ENCODE measurements at places on chromosomes 6 and 20. TPM values are rescaled to one million over a fixed set of nuclear protein-coding genes. Genes with fewer than 3 reads are reported as not detected.

NRSN1 gene
- total RNA-seq = not detected

TSPO2 gene
- total RNA-seq = not detected

BPIFB4 gene
- not detected for total RNA-seq

GRCh38 chr6:154757352-154758050 is 24.3 kb downstream of the SCAF8 start:
- H3K4me1 ChIP-seq = peaks cover 27% of the 10 kb centered on the region
- H3K27ac ChIP-seq = no peak overlapping the region
- peaks cover 5% of the 10 kb centered on the region for H3K36me3 ChIP-seq
- no peak overlapping the region for H3K4me3 ChIP-seq

TMEM244 gene
- not detected for total RNA-seq

- H3K4me3 ChIP-seq = no peak overlapping the region
- no peaks in the 10 kb centered on the region for H3K4me1 ChIP-seq
- H3K27me3 ChIP-seq = peaks cover 37% of the 10 kb centered on the region
- H3K36me3 ChIP-seq = no peaks in the 10 kb centered on the region
These were observed 9.8 kb downstream of the DUSP15 start for GRCh38 chr20:31860390-31861134.

ESR1 gene
- total RNA-seq = not detected

DNA sequence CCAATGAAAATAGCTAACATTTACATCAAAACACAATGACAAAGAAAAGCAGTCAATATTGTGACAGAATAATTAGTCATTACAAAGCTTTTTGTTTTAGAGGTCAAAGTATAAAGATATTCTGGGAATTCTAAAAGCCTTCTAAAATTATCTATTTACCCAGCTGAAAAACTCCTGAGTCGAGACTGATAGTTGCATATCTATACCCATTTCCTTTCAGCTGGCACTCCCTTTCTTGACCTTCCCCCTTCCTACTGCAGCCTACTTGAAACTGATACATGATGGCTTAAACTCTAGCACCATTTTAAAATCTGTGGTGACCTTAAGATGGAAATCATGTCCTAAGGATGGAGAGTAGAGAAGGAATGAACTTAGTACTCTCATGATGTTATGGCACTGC is 38.6 kb downstream of the LMBRD1 start:
- no peak for DNase-seq
- H3K27me3 ChIP-seq = 0 out of 2 replicates have a peak, but pooled peaks cover 3% of the 10 kb centered on the region
- H3K27ac ChIP-seq = no peak overlapping the region
- no peak overlapping the region for H3K4me3 ChIP-seq

GRCh38 chr6:163816441-163816840 is 401.9 kb downstream of the QKI start:
- no peak for DNase-seq
- H3K4me1 ChIP-seq = peaks cover 26% of the 10 kb centered on the region
- no peak overlapping the region for H3K4me3 ChIP-seq

SCRT2 gene
- not detected for total RNA-seq

GRCh38 chr6:66161546-66162108 is 454.6 kb upstream of the EYS start:
- H3K4me1 ChIP-seq = no peaks in the 10 kb centered on the region
- H3K36me3 ChIP-seq = peaks cover 13% of the 10 kb centered on the region
- H3K27ac ChIP-seq = no peak overlapping the region
- no peak overlapping the region for H3K4me3 ChIP-seq
- no peaks in the 10 kb centered on the region for H3K27me3 ChIP-seq

- no peak for DNase-seq
- no peak overlapping the region for H3K4me3 ChIP-seq
These were observed 18.8 kb downstream of the SCAF8 start for GRCh38 chr6:154752022-154752421.

DNA sequence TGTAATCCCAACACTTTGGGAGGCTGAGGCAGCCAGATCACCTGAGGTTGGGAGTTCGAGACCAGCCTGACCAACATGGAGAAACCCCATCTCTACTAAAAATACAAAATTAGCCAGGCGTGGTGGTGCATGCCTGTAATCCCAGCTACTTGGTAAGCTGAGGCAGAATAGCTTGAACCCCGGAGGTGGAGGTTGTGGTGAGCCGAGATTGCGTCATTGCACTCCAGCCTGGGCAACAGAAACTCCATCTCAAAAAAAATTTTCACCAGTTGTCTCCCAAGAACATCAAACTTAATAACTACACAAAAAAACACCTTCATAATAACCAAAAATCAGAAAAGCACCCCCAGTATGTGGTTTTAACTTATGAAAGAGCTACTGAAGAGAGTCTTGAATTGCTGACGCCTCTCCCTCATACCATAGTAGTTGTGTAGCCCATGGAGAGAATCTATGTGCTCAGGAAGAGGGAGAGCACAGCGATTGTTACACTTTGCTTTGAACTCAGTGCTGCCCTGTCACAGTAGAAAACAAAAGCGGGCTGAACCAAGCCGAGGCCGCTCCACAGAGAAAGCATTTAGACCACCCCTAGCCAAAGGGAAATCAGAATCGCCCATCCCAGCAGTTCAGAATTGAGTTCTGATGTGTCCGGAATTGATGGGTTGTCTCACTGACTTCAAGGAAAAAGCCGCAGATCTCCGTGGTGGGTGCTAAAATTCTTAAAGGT is 42.0 kb upstream of the GMPR start:
- H3K36me3 ChIP-seq = no peaks in the 10 kb centered on the region
- H3K4me3 ChIP-seq = no peak overlapping the region
- peaks cover 12% of the 10 kb centered on the region for H3K4me1 ChIP-seq

DNA sequence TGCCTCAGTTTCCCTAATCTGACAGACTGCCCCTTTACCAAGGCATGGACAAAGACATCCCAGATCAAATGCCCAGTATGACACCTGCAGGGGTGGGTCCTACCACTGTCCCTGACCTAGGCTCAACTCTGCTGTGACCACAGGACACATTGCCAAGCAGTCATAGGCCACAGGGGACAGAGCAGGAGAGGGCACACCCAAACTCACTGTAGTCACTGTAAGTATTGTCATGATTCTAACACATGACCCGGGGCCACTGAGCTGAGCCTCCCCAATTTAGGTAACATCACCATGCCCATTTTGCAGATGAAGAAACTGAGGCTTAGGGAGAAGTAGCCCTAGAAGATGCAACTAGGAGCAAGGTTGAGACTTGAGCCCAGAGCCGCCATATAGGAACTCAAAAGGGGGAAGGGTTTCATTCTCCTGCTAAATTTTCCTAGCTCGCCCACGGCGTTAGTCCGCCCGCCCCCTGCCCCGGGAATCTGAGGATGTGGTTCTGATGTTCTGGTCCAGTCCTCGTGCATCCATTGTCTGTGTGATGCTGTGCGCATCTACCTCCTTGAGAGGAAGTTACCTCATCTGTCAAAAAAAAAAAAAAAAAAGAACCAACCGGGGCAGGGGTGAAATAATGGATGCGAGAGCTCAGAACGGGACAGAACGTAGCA is 44.8 kb downstream of the PMEPA1 start:
- no peak overlapping the region for H3K27ac ChIP-seq
- DNase-seq = no peak
- H3K4me3 ChIP-seq = no peak overlapping the region
- no peaks in the 10 kb centered on the region for H3K4me1 ChIP-seq

OR12D3 gene
- not detected for total RNA-seq

COL9A3 gene
- total RNA-seq = 0.09 TPM

- H3K27ac ChIP-seq = no peak overlapping the region
- peaks cover 38% of the 10 kb centered on the region for H3K27me3 ChIP-seq
- no peaks in the 10 kb centered on the region for H3K36me3 ChIP-seq
- no peak for DNase-seq
- H3K4me3 ChIP-seq = peak overlapping the region; percentile 32
These were observed 22.7 kb upstream of the TMEM181 start for GRCh38 chr6:158536891-158537798.

DNA sequence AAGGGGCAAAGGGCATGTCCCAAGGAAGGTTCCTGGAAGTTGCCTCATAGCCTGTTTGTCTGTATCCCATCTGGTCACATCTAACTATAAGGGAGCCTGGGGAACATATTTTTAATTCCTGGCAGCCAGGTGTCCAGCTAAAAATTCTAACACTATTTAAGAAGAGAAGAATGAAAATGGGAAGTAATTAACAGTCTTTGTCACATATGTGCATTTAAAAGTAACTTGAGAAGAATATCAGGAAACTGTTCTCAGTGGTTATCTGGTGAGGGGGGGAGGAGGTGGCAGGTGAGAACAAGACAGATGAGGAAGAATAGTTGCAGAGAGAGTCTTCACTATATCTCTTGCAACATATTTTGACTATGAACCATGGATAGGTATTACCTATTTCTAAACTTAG is 75.5 kb upstream of the ELOVL5 start:
- H3K4me3 ChIP-seq = no peak overlapping the region
- H3K27ac ChIP-seq = no peak overlapping the region
- H3K36me3 ChIP-seq = no peaks in the 10 kb centered on the region
- H3K27me3 ChIP-seq = peaks cover 13% of the 10 kb centered on the region

MOXD1 gene
- 109 TPM for total RNA-seq

HM13 gene
- total RNA-seq = 270 TPM

DNA sequence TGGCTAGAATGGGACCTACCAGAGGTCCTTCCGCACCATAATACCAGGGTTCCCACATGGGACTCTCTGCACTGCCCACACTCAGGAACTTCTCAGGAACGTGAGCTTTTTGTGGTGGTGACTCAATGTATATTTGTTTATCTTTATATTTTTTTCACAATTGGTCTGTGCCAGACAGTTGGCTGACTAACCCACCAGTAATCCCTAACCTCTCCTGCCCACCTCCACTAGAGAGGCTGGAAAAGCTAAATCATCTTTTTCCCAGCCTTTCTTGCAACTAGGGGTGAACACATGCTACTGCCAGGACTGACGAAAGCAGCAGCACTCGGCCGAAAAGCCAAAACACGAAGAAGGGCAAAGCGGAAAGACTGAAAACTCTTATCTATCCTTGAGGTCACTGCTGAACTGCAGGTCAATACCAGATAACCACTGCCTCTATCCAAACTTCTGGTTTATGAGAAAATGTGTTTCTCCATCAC is 112.9 kb downstream of the TRERF1 start:
- peak; percentile 99 for DNase-seq
- peaks cover 18% of the 10 kb centered on the region for H3K36me3 ChIP-seq
- H3K4me1 ChIP-seq = peaks cover 50% of the 10 kb centered on the region
- peak overlapping the region; percentile 93 for H3K27ac ChIP-seq
- peaks cover 3% of the 10 kb centered on the region for H3K27me3 ChIP-seq
- H3K4me3 ChIP-seq = peak overlapping the region; percentile 73

CTCFL gene
- total RNA-seq = not detected

GRCh38 chr6:3500262-3501014 is 43.6 kb upstream of the SLC22A23 start:
- DNase-seq = peak; percentile 63
- no peak overlapping the region for H3K27ac ChIP-seq
- H3K4me1 ChIP-seq = peaks cover 9% of the 10 kb centered on the region
- H3K4me3 ChIP-seq = no peak overlapping the region
- H3K36me3 ChIP-seq = peaks cover 5% of the 10 kb centered on the region

- H3K4me3 ChIP-seq = no peak overlapping the region
- no peaks in the 10 kb centered on the region for H3K36me3 ChIP-seq
- no peak for DNase-seq
These were observed 31.8 kb downstream of the CYP21A2 start for GRCh38 chr6:32069878-32070515.

GRCh38 chr6:134979142-134979541 is 29.2 kb upstream of the ALDH8A1 start:
- H3K4me1 ChIP-seq = peaks cover 7% of the 10 kb centered on the region
- peaks cover 40% of the 10 kb centered on the region for H3K36me3 ChIP-seq
- no peak overlapping the region for H3K27ac ChIP-seq
- no peaks in the 10 kb centered on the region for H3K27me3 ChIP-seq

GRCh38 chr6:144305985-144306384 is 20.9 kb downstream of the UTRN start:
- peak overlapping the region; percentile 72 for H3K4me3 ChIP-seq
- peak; percentile 43 for DNase-seq
- H3K4me1 ChIP-seq = peaks cover 47% of the 10 kb centered on the region
- H3K27ac ChIP-seq = peak overlapping the region; percentile 87
- peaks cover 43% of the 10 kb centered on the region for H3K36me3 ChIP-seq

- peak; percentile 88 for DNase-seq
- peak overlapping the region; percentile 52 for H3K27ac ChIP-seq
- peaks cover 9% of the 10 kb centered on the region for H3K4me1 ChIP-seq
- H3K27me3 ChIP-seq = peaks cover 8% of the 10 kb centered on the region
- H3K4me3 ChIP-seq = peak overlapping the region; percentile 89
These were observed 81.0 kb downstream of the GPX5 start for GRCh38 chr6:28606424-28607391.

NHSL1 gene
- 4.9 TPM for total RNA-seq

DNA sequence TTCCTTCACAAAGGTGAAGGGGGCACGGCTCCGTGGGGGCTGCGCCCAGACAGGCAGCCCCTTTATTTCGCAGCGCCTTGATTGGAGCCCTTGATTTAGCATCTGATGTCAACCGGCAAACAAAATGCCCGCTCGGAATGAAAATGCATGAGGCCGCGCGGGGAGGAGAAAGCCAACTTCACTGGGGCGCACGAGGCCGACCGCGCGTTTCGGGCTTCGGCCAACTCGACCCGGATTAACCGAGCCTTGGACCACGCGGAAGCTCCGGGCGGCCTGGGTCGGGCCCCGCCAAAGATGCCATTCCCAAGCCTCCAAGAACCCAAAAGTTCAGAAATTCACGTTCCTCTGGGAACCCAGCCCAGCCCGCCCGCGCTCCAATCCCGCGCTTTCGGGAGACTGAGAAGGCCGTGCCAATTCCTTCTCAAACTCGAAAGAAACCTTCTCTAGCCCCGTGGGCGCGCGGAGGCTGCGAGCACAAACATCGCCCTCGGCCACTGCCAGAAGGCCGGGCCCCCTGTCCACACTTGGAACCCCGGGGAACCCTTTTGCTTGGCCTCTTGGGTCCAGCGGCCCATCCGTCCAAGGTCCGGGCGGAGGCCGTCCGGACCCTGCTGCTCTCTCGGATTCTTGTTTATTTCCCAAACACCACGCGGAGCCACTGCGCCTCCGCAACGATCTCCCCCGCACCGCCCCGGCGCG is 879 bp upstream of the INSM1 start:
- peaks cover 46% of the 10 kb centered on the region for H3K27me3 ChIP-seq
- H3K4me1 ChIP-seq = no peaks in the 10 kb centered on the region
- no peak overlapping the region for H3K4me3 ChIP-seq
- H3K36me3 ChIP-seq = no peaks in the 10 kb centered on the region

- DNase-seq = no peak
- H3K4me1 ChIP-seq = peaks cover 66% of the 10 kb centered on the region
- H3K27me3 ChIP-seq = peaks cover 3% of the 10 kb centered on the region
- 0 out of 2 replicates have a peak, but pooled peaks cover 4% of the 10 kb centered on the region for H3K36me3 ChIP-seq
- no peak overlapping the region for H3K4me3 ChIP-seq
These were observed 2.5 kb downstream of the NECAB3 start for GRCh38 chr20:33671573-33672288.

GRCh38 chr6:108242259-108242658 is 18.6 kb downstream of the SNX3 start:
- H3K27ac ChIP-seq = no peak overlapping the region
- no peaks in the 10 kb centered on the region for H3K27me3 ChIP-seq
- no peaks in the 10 kb centered on the region for H3K4me1 ChIP-seq
- peaks cover 42% of the 10 kb centered on the region for H3K36me3 ChIP-seq

DNA sequence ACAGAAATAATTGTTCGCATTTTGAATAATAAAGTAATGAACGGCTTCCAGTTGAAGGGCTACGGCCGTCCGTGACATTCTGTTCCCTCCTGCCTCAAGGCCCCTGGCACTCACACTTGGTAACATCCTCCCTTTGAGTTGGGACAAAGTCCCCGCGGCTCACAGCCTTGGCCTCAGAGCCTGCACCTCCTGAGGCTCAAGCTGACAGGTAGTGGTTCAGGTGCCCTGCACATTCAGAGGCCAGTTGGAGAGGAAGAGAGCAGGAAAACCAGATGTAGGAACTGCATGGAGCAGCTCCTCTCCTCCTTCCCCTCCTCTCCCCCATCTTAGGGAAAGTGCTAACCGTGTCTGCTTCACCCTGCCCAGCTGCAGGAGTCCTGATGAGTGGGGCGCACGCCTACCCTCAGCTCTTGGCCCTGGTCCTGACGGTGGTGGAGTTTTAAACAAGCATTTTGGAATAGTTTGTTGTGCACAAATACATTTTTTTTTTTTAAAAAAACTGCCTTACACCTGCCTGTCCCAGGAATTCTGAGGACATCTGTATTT is 393.1 kb downstream of the SMOC2 start:
- H3K27me3 ChIP-seq = peaks cover 25% of the 10 kb centered on the region
- DNase-seq = no peak
- H3K36me3 ChIP-seq = peaks cover 3% of the 10 kb centered on the region
- H3K4me1 ChIP-seq = peaks cover 5% of the 10 kb centered on the region
